Frontal cortex (tissue), 4 donors: ENCODE measurements at places on chromosomes 4 and X. TPM values are rescaled to one million over a fixed set of nuclear protein-coding genes. Genes with fewer than 3 reads are reported as not detected.

MAP7D2 gene
- 11.4 TPM for total RNA-seq

BRS3 gene
- total RNA-seq = 1.6 TPM

SETD7 gene
- total RNA-seq = 28.5 TPM

MAGEA4 gene
- not detected for total RNA-seq

UBE2K gene
- total RNA-seq = 93.8 TPM

AADAT gene
- 28.1 TPM for total RNA-seq

AWAT2 gene
- not detected for total RNA-seq

NOX1 gene
- not detected for total RNA-seq
